ENCODE measurements at places on chromosomes 4 and X. TPM values are rescaled to one million over a fixed set of nuclear protein-coding genes. Genes with fewer than 3 reads are reported as not detected.

MTNR1A gene
- not detected for total RNA-seq

TGIF2LX gene
- not detected for total RNA-seq

CENPVL3 gene
- not detected for total RNA-seq

CCDC120 gene
- total RNA-seq = 1.5 TPM

ANOS1 gene
- total RNA-seq = 18.1 TPM

GUCY1A1 gene
- total RNA-seq = 0.12 TPM

ABCB7 gene
- 33.6 TPM for total RNA-seq

TRMT44 gene
- 9.1 TPM for total RNA-seq

LEF1 gene
- not detected for total RNA-seq

H2AZ1 gene
- 157 TPM for total RNA-seq

LETM1 gene
- 34.7 TPM for total RNA-seq

GC gene
- total RNA-seq = not detected

USP17L15 gene
- not detected for total RNA-seq

LRP2BP gene
- not detected for total RNA-seq

ATP1B4 gene
- not detected for total RNA-seq

NXF2 gene
- total RNA-seq = not detected

TCEAL8 gene
- total RNA-seq = 111 TPM

HSFX1 gene
- total RNA-seq = 0.60 TPM

ANAPC4 gene
- total RNA-seq = 15.2 TPM

FGF2 gene
- total RNA-seq = 27.4 TPM

AFM gene
- total RNA-seq = not detected

EXOC1L gene
- total RNA-seq = not detected

MTTP gene
- total RNA-seq = under 0.01 TPM

NHSL2 gene
- 2.0 TPM for total RNA-seq

FAM47A gene
- total RNA-seq = not detected

Data from pericardium fibroblast (primary cell).